ENCODE measurements at places on chromosomes 11 and 22. TPM values are rescaled to one million over a fixed set of nuclear protein-coding genes. Genes with fewer than 3 reads are reported as not detected.

- no peak for DNase-seq
Observed at GRCh38 chr11:10511181-10511621, 29.8 kb downstream of the RNF141 start.

TBX1 gene
- 0.96 TPM for polyA plus RNA-seq

DNA sequence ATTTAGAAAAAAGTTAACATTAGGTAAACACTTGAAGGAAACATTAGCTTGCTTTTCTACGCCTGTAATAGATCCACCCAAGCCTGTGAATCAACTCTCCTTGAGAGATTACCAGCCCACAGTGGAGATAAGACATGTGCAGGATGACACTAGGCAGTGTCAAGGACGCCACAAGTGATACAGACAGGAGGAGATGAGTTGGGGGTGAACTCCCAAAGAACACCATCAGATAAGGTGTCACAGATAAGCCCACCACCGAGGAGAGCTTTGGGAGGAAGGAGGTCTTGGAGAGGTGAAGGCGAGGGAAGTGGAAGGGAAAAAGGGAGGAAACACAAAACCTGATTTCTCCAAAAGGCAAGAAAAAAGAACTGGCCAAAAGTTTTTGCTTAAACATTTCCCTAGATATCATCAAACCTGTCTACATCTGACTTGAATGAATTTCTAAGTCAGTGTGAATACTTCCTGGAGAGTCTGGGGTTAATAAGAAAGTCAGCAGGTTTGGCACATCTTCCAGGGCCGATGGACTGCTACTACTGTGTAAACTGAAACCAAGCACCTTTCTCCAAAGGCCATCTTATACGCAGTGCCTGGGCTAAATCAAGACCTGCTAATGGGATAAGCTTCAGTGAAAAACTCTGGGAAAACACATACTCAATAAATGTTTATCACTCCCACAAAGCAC is 15.5 kb downstream of the CLTCL1 start:
- no peak for DNase-seq

CECR2 gene
- 0.27 TPM for polyA plus RNA-seq

GRCh38 chr22:17902960-17903359 is 121.4 kb downstream of the MICAL3 start:
- no peak for DNase-seq

DNA sequence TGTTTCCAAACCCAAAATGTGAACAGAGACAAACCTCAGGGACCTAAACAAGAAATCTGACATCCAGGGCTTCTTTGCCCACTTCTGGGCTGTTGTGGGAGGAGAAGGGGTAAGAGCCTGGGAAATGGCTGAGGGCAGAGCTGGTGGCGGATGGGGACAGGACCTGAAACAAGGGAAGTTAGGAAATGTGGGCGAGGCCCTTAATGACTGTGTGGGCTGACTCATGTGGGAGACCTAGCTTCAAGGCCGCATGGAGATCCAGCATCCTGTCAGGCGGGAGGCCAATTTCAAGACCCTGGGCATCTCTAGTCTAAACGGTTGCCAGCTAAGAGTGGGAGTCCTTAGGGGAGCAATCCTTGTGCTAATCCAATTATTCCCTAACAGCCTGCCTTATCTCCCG is 2.1 kb upstream of the OAF start:
- no peak for DNase-seq

DNA sequence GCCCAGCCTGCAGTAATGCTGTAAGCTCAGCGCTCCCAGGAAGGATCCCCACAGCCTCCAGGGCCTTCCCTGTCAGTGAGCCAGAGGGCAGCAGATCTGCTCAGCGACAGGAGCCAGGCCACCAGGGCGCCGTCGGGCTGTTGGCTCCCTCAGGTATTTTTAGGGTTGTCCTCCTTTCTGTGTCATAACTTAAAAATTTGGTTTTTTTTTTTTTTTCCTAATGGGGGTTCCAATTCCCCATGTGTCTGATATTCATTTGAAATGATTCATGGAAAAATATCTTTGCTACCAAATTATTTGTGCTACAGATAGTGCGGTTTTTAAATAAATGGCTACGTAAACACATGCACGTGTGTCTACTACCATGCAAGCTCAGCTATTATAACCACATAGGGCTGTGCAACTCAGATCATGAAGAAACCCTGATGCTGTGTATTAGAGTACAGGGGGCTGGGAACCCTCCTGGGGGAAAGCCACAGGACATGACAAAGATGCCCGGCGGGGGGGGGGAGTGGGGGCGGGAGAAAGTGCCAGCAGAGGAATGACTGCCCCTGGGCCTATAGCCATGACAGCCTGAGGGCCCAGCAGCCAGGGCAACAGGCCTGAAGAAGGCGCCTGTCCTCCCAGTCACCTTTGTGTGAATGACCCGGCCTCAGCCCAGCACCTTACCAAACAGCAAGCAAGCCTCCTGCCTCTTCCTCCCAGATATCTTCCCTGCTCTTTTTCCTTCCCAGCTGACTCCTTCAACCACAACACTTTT is 89.3 kb downstream of the NAT10 start:
- no peak for DNase-seq

GRCh38 chr22:36424901-36425579 is 37.3 kb upstream of the MYH9 start:
- DNase-seq: no peak

DNA sequence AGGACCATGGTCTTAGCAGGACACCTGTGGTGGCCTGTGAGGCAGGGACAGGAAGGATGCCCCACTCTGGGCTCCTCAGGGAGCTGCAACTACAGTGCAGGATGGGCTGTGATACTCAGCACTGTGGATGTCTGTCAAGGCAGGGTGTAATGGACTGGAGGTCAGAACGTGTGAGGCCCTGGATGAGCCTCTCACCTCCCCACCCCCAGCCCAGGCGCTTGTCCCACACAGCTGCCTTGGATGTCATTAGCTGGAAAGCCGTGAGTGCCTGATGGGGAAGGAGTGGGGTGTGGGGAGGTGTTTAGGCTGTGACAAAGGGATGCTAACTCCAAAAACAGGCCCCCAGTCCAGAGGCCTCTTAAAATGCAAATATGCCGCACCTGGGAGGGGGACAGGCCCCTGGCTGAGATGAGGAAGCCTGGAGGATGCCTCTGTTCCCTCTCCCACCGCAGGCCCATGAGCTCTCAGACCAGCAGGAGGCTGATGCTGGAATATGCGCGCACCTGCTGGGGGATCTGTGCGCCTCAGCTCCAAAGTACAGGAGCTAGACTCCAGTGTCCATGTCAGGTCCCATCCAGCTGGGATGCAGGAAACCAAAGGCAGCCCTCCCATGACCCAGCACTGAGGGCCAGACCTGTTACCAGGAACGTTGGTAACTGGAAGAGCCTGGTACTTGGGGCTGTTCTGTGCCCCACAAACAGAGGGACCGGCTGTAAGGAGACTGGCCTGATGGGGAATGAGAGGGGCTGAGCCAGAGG is 25.1 kb downstream of the RSPH14 start:
- DNase-seq: no peak

TST gene
- polyA plus RNA-seq: 17.1 TPM

GRCh38 chr22:38957046-38957770 is at the start of gene APOBEC3A:
Gene APOBEC3A, plus strand, starts transcription at chr22:38957609. Its CDS starts 83 bp downstream, at chr22:38957692.
- DNase-seq: no peak

AP2A2 gene
- polyA plus RNA-seq: 57.2 TPM

GRCh38 chr11:1449490-1450243 is 36.9 kb downstream of the MOB2 start:
- DNase-seq: no peak

NRXN2 gene
- polyA plus RNA-seq: 1.6 TPM

IFITM10 gene
- 0.80 TPM for polyA plus RNA-seq

DNA sequence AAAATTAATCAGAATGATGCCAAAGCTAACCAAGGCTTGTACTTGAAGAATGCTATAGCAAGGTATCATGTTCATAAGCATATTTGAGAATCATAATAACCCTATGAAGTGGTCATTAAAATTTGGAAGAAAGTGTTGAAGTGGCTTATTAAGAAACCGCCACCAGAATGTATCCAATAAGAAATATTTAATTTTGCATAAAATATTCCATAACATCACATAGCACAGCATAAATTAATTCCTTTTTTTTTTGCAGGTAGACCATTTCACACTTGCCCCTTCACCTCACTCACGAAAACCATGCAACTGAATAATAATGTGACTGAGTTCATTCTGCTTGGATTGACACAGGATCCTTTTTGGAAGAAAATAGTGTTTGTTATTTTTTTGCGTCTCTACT is at the start of gene OR4C16:
TSS of gene OR4C16 (plus strand) at position 301 of the 400 bp plus-strand sequence. CDS start at position 301, 0 bp downstream.
- no peak for DNase-seq

DNA sequence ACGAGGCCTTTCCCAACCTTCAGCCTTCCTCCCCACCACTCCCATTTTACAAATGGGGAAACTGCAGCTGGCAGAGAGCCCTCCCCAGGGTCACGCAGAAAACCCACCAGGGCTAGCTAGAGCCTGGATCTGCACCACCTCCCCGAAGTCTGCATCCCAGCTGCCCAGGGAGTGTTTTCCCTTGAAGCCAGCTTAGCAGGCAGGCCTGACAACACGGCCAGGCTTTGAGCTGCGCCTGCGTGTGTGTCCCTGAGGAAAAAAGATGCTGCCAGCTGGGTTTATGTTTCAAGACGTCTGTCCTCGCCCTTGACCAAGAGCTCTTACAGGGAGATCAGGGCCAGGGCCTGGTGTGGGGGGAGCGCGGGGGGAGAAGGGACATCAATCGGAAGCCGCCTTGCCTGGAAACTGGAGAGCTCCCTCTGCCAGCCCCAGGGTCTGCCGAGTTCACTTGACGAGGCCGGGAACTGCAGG is 20.3 kb downstream of the WNT11 start:
- no peak for DNase-seq

SF3A1 gene
- polyA plus RNA-seq: 25.7 TPM

GRCh38 chr11:64534391-64534801 is 56.6 kb upstream of the SLC22A12 start:
- DNase-seq: no peak

GRCh38 chr11:43833657-43834073 is 47.0 kb upstream of the ALKBH3 start:
- no peak for DNase-seq

RELA gene
- polyA plus RNA-seq: 41.9 TPM

- no peak for DNase-seq
Observed at GRCh38 chr11:89321401-89321800, 143.7 kb downstream of the TYR start.

DNA sequence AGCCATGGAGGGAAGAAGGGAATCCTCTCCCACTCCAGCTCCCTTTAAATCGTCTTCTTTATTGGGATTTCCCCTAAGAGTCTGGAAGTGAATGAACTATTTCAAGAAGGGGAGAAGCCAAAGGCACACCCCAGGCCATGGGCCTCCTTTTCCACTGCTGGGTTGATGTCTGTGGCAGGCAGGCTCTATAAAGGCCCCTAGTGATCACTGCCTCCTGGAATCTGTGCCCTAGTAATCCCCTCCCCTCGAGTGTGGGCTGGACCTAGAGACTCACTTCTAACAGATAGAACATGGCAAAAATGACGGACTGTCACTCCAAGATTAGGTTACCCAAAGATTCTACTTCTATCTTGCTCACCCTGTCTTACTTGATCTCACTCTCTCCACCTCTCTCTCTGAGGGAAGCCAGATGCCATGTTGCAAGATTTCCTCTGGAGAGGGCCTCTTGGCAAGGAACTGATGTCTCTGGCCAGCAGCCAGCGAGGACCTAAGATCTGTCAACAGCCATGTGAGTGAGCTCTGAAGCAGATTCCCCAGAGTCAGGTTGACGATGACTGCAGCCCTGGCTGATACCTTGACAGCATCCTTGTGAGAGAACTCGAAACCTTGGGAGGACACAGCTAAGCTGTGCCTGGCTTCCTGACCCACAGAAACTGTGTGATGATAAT is 444.8 kb downstream of the SOX6 start:
- no peak for DNase-seq

GRCh38 chr11:10778217-10778970 is 27.3 kb downstream of the CTR9 start:
- no peak for DNase-seq

DNA sequence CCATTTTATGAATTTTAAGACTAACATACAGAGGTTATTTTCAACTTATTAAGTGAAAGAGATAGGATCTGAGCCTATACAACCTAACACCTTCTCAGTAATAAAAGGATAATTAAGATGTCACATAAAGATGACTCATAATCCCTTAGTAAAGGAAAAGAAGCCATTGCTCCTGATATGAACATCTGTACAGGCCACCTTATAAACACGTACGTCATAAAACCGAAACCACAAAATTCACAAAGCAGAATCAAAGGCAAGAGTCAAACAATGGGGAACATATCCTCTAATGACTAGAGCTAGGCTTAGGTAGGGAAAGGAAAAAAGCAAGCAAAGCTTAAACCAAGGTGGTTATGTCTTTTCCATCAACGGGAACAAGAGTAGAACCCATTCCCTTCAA is 103.5 kb downstream of the KCNA4 start:
- DNase-seq: no peak

DNA sequence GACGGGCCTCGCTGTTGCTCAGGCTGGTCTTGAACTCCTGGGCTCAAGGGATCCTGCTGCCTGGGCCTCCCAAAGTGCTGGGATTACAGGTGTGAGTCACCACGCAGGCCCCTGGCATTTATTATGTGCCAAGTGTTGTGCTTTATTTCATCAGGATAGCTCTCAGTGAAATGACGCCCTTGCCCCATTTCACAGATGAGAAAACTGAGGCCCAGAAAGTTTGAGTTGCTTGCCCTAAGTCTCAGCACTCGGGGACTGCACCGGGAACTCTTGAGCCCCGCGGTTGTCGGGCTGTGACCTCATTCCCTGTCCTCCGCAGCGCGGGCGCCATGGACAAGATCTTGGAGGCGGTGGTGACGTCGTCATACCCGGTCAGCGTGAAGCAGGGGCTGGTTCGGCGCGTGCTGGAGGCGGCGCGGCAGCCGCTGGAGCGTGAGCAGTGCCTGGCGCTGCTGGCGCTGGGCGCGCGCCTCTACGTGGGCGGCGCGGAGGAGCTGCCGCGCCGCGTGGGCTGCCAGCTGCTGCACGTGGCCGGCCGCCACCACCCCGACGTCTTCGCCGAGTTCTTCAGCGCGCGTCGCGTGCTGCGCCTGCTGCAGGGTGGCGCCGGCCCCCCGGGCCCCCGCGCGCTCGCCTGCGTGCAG is 7.3 kb downstream of the USP35 start:
- DNase-seq: peak; percentile 43

- DNase-seq: no peak
Observed at GRCh38 chr22:44286646-44287045, 26.1 kb downstream of the SHISAL1 start.

DNA sequence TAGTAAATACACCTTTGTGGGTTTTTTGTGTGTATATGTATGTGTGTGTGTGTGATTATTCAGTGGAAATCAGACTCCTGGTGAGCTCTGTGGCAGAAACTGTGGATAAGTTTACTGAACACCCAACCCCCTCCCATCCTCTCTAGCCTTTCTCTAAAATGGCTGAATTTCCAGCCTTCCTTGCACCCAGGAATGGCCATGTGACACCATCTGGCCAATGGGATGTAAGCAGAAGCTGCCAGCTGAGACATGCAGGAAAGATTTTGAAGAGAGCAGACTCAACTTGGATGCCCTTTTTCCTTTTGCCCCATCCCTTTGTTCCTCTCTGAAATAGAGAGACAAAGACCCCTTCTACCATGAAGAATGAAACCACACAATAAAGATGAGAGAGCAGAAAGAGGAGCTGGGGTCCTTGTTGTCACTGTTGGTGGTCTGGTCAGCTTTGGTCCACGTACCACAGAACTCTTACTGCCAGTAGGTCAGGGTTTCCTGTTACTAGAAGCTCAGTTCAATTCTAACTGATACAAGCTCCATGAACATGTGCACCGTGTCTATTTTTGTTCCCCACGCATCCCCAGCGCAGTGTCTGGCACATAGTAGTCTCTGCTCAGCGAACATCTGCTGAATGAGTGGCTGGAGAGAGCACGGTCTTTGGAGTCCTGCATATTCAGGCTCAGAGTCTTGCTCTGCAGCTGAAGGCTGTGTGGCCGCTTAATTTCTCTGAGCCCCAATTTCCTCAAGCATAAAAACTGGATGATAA is 57.5 kb downstream of the SEZ6L start:
- no peak for DNase-seq

GRCh38 chr11:37108436-37109285 is 510.6 kb upstream of the RAG2 start:
- no peak for DNase-seq

Data from thymus (tissue), 14 donors.